ENCODE measurements at places on chromosomes 1 and 21.

GRCh38 chr1:13753636-13754402 is 53.8 kb downstream of the PRDM2 start:
- no peak for DNase-seq

GRCh38 chr21:42247716-42248115 is 28.8 kb downstream of the ABCG1 start:
- DNase-seq, result no peak

DNA sequence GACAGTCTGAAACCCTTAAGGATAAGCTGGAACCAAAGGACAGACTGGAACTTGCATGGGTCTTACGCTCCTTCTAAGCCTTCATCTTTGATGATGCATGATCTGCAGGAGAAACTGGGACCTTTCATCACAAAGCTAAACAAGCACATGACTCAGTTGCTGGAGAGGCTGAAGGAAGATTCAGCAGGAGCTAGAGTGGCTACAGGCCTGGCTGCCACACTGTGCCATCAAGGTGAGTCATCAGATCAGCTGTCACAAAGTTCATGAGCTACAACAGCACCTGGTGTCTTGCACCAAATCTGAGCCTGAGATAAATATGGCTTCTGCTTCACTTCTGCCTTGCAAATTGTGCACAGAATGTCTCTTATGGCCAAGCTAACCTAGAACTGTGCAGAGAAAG is 95.5 kb upstream of the MARK1 start:
- DNase-seq, result no peak

- peak; percentile 82 for DNase-seq
These were observed 700 bp upstream of the KMO start for GRCh38 chr1:241531195-241532161.

DNA sequence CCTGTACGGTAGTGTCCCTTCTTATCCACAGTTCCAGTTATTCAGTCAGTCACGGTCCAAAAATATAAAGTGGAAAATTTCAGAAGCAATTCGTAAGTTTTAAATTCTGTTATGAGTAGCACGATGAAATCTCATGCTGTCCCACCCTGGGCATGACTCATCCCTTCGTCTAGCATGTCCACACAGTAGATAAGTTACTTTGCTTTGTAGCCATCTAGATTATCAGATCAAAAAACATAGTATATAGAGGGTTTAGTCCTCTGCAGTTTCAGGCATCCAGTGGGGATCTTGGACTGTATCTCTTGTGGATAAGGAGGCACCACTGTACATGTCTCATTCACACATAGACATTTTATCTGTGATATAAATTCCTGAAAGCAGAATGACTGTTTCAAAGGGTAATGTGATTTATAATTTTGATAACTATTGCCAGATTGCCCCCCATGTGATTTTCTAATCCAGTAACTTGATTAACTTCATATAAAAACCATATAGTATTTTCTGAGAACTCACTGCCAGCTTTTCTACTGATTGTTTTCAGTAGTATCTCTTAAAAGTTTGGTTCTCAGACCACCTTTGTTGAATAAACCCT is 143.3 kb downstream of the DYRK1A start:
- no peak for DNase-seq

GRCh38 chr1:21616372-21616771 is 52.8 kb downstream of the RAP1GAP start:
- DNase-seq, result no peak

DNA sequence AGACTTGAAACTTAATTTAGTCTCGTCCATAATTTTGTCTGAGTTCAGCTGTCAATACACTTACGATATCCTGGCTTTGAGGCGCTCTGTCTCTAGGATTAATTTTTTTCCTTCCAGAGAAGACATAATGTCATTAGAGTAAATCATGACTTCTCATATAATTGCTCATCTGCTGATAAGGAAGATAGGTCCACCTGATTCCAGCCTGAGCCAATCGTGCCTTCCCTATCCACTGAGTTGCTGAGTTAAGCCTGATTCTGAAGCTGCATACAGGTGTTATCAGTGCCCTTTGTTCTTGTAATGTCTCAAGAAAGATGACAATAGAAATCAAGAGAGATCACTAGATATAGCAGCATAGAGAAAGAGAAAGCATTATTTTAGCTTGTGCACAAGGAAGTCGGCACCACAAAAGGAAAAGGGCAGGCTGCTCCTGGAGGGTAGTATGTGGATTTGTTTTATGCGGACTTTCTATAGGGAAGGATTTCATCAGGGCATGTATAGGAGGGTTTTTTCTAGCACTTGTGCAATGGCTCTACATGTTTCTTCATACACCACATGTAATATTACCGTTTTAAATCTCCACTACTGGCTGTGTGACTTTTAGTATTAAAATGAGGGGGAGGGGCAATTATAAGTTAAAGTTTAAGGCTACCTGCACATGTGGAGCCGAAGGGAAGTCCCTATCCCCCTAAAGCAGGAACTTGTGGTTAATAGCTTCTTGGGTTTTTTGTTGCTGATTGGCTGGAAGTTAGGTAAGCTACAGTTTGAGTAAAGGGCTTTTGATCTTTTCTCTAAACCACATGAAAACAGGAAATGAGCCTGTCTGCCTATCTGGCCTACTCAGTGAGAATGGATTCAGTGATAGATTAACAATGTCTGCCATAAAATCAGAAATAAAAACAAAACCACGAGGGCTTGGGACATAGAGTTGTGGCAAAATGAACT is 133.4 kb downstream of the PLPPR5 start:
- DNase-seq, result peak; percentile 94

DNA sequence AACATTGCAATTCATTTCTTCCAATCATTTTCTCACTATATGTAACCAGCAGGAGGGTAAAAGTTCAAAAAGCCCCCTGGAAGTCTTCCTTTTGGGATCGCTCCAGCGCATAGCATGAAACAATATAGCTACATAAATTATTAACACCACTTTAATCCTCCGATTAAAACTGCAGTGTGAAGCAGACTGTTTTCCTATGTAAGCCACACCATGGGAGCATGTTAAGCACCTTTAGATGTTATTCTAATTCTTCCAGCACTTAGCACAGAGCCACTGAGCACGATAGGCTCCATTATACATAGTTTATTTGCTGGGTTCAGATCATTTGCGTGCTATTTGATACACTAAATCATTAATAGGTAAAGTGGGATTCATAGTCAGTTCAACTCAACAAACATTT is 18.4 kb upstream of the GADD45A start:
- DNase-seq, result no peak

DNA sequence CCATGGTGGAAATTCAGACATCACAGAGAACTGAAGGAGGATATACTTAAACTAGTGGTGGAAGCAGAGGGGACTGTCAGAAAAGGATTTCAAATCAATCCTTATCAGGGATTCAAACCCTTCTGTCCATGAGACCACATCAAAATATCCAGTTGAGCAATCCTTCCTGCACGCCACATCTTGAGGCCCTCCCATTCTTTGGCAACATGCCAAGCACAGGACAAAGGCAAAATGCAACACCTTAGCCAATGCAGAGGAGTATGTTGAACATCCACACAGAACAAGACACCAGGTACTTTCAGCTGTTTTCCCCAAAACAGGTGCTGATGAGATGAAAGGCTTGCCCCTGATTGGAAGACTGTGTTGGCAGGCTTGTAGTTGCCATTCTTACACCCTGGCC is 81.8 kb upstream of the PLXNA2 start:
- DNase-seq, result no peak

GRCh38 chr21:45706299-45706698 is 62.8 kb downstream of the PCBP3 start:
- DNase-seq, result no peak

- no peak for DNase-seq
These were observed 73.2 kb downstream of the AK5 start for GRCh38 chr1:77355010-77355409.

DNA sequence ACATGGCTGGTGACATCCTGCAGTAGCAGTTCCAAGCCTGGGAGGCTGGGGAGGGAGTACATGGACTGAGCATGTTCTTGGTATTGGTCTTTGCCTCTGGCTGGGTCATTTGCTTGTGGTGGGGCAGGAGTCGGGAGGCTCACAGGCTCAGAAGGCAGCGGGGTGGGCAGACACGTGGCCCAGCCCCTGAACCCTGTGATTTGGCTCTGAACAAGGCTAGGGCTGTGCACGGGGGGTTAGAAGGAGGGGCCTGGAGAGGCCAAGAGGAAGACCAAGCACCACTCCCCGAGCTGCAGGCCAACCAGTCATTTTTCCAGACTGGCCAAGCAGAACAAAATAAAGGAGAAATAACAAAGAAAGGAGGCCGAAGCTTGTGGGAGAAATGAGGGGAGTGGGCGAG is 9.7 kb upstream of the PRELP start:
- no peak for DNase-seq

DNA sequence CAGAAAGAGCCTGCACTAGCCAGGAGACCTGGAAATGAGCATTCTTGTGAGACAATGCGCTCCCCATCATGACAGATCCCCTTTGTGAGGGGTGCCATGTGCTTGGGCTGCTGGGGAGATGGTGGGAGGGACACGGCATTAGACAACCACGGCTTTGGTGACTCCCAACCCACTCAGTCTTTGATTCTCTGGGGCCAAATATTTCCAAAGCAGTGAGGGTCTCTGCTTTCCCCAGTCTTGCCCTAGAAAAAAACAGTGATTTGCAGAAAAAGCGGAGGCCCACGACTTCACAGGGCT is 10.2 kb downstream of the SLC45A3 start:
- no peak for DNase-seq

Measured in CD4-positive, alpha-beta T cell treated with Interleukin-4 for 1 hour (primary cell).